ENCODE measurements at places on chromosomes 12 and 14.

DNA sequence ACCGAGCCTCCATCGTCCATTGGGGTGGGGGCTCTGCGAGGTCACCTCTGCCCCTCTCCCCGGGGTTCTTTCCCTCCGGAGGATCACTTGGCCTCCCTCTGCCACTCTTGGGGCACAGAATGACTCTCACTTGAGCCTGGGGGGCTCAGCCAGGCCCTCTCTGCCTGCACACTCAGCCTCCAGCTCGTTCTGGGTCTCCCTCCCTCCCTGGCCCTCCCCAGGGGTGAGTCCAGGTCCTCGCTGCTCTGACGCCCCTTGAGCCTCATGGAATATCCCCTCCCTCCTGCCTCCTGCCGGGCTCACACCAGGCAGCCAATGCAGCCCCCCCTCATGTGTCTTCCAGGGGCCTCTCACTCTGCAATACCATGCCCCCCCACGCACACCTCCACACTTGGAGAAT lies 17.7 kb upstream of the SFSWAP start:
- no peak for ATAC-seq

GRCh38 chr14:99256483-99256874 lies 15.5 kb downstream of the BCL11B start:
- ATAC-seq, result no peak

DNA sequence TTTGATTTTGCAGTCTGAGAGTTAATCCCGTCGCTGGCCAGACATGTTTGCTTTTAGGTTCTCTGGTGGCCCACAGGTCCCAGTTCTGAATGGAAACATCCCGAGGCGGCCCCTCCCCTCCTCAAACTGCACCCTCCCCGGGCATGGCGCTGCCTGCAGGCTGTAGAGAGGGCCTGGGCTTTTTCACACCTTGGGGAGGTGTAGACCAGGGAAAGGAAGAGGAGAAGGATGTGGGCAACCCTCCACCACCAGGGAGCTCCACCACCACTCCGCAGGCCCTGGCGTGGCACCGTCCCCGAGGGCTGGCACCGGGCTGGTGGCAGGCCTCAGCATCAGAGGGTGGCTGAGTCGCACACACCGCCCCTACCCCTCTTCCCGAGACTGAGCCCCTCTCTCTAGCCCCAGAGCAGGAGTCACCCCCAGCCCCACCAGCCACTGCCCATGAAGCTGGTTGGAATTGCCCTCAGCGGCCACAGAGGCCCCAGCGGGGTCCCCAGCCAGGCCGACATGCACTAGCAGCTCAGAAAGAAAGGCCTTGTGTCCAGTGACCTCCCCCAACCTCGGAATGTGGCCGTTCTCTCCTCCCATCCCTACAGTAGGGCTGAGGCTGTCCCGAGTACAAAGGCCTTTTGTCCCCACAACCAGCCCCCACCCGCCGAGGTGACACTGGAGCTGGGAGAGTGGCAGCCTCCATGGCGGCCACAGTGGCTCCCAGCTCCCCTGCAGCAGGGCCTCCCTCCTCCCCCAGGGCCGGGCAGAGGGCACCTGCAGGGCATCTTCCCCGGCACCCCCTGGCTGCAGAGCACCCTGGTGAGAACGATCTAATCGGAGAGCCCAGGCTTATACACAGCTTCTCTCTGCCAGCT lies 23.5 kb upstream of the INF2 start:
- no peak for ATAC-seq

DNA sequence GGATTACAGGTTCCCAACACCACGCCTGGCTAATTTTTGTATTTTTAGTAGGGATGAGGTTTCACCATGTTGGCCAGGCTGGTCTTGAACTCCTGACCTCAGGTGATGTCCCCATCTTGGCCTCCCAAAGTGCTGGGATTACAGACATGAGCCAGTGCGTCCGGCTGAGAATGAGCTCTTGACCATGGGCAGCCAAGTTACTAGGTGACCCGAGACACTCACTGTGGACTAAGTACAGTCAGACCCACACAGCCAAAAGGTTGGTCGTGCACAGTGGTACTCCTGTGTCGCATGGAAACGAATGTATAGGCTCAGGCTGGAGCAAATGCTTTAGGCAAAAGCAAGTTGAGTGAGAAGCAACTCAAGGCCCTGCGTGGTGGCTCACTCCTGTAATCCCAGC lies 21.0 kb downstream of the DLK1 start:
- no peak for ATAC-seq

DNA sequence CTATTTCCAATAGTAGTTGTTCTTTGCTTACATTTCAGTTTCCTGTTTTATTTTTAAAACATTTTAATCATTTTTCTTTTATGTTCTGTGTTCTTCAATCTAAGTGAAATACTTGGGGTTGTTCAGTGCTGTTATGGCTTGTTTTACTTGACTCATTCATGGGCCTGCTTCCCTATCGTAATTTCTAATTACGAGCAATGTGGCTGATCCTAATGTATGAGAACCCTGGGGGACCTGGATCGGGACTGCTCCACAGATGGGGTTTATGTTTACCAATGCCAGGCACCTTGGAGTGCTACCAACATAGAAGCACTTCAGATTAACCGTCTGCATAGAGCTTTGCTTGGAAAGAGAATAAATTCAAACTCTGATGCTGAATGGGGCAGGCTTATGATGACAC lies 29.8 kb downstream of the TECPR2 start:
- no peak for ATAC-seq

GRCh38 chr12:51415931-51416330 lies 8.7 kb upstream of the SLC4A8 start:
- ATAC-seq, result no peak

DNA sequence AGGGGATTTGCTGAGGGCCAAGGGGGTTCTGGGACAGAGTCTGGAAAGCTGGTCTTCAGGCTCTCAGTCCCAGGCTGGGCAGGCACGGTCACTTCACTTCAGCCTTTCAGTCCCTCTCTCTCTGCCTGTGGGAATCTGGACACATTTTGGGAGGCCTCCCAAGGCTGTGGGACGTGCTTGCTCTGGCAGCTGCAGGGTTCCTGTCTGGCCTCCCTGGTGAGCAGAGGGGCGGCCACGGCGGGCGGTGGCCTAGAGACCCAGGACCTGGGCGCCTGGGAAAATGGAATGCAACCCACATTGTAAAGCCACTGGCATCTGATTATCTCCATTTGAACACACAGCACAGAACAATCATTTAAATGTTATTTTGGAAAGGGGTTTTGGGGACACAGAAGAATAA lies 10.1 kb upstream of the ALDH2 start:
- no peak for ATAC-seq

- ATAC-seq, result no peak
Observed at GRCh38 chr12:34105392-34105933, 83.2 kb downstream of the ALG10 start.

GRCh38 chr12:12007001-12007712 lies 63.6 kb upstream of the BCL2L14 start:
- no peak for ATAC-seq

- ATAC-seq, result no peak
Observed at GRCh38 chr12:40515041-40515816, 177.0 kb upstream of the CNTN1 start.

DNA sequence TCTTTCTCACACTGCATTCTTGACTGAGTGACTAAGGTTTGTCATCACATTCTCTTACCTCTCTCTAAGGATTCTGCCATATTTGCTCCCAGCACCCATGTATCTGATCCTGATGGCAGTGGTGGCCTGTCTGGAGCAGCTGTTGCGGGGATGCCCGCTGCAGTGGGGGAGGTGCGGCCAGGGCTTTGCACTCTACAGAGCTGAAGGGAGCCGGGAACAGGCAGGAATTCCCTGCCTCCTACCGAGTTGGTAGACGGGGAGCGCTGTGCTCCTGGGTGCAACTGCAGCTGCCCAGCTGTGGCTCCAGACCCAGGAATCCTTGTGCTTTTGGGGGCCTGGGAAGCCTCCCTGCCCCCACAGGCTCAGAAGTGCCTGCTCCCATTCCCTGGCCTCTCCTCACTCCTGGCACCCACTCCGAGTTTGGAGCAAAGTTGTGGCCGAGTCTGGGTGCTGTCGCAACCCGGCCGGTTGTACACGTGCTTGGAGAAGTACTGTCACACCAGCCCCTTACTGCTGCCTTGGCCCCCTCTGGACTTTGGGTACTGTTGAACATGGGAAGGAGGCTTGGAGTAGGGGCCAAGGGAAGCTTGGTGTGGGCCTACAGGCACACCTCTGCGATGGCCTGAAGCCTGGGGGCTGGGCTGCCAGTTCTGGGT lies 106.9 kb upstream of the OR4E1 start:
- no peak for ATAC-seq

- ATAC-seq, result peak; percentile 53
Observed at GRCh38 chr12:53391724-53392123, 11.7 kb downstream of the SP1 start.

DNA sequence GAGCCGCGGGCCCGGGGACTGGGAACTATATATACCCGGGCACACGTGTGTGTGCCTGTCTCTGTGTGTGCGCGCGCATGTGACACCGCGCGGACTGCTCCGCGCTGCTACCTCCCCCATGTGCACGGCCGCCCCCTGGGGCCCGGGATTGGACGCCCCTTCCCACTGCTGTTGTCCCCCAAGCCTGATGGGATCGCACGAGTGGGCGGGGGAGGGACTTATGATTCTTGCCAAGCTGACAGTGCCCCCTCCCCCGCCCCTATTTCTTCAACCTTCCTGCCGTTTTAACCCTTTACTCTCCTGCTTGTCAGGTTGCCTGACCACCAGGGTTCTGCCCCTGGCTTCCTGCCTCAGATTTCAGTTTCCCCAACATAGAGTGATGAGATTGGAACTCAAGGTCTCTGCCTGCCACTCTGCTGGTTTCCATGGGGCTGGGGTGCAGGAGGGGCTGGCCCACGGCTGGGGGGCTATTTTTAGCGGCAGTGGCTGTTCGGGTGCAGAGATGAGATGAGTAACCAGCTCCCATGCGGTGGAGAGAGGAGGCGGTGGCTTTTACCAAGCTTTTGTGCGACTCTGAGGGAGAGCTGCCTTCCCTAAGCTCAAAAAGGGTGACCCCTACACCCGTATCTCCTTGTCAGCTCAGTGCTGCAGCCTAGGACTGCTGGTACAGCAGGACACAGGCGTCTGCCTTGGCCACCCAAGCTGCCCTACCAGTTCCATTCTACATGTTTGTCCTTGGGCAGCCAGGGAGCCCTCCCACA lies at the start of gene DDN:
Gene DDN, minus strand, starts transcription at position 5 of the 761 bp plus-strand sequence. CDS start 88 bp downstream, outside the sequence.
- peak; percentile 64 for ATAC-seq

Measured in motor neuron (in vitro differentiated cells).